ENCODE measurements at places on chromosomes 7 and 10.

DNA sequence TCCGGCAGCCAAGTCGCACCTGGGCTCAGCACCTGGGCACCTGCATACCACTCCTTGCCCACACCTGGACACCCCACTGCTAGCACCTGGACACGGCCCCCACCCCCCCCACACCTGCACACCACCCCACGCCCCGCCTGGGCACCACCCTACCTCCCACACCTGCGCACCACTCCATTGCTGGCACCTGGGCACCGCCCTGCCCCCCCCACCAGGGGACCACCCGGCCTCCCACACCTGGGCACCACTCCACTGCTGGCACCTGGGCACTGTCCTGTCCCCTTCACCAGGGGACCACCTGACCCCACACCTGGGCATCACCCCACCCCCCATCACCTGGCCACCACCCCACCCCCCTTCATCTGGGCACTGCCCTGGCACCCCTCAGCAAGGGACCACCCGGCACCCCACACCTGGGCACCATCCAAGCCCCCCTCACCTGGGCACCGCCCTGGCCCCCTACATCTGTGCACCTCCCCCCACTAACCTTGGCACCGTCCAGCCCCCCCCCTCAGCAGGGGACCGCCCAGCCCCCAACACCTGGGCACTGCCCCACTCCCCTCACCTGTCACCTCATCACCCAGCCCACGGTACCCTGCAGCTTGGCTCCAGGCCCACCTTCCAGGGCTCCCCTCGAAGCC is 33.8 kb upstream of the RNF32 start:
- DNase-seq: no peak

DNA sequence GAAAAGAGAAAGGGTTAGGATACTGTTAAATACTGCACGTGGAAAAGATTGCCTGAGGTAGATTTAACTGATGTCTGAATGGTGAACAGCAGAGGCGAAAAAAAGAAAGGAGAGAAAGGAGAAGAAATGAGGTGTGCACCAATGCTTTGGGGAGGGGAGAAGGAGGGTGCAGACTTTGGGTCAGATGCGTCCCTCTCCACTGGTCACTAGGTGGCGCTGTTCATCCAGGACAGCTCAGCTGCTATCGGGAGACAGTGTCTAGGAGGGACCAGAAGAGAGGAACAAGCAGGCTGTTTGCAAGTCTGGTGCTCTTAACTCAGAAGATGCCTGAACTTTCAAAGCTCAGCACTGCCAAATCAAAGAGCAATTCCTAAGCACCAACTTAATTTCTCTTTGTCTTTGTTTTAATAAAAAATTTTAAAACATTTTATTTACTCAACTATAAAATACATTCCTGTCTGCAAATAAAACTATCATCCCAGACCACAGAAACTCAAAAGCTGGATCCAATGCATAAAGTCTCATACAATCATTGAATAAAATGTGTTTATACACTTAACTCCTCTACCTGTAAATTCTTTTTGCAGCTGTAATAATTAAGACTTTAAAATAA is 83.9 kb upstream of the PDLIM1 start:
- DNase-seq: peak; percentile 6

DNA sequence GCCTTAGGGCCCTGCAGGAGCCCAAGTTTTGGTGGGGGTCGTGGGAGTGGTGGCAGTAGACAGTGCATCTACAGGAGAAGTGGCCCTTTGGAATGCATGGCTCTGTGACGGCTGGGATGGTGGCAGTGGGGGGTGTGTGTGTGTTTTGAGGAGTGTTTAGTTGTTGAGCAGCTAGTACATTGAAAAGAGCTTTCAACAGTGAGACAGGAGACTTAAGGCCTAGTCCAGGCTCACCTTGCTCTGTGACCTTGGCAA is 27.1 kb downstream of the ZNF775 start:
- DNase-seq: no peak

DNA sequence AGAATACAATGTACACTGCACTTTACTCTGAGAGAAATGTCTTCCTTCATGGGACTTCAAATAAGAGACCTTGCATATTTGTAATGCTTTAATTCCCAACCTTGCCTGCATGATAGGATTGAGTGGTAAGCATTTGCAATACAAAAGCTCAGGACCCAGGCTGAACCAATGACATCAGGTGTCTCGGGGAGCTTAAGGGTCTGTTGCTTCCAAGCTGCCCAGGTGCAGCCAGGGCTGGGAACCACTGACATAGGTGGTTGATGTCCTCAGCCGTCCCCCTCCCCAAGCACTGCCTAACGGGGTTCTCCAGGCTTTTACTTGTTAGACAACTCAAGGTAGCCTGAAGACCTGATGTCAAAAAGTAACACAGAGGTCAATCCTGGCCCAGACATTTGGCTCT is 29.1 kb downstream of the FIGNL1 start:
- no peak for DNase-seq

GRCh38 chr10:119805702-119806230 is 66.9 kb downstream of the MCMBP start:
- no peak for DNase-seq

DNA sequence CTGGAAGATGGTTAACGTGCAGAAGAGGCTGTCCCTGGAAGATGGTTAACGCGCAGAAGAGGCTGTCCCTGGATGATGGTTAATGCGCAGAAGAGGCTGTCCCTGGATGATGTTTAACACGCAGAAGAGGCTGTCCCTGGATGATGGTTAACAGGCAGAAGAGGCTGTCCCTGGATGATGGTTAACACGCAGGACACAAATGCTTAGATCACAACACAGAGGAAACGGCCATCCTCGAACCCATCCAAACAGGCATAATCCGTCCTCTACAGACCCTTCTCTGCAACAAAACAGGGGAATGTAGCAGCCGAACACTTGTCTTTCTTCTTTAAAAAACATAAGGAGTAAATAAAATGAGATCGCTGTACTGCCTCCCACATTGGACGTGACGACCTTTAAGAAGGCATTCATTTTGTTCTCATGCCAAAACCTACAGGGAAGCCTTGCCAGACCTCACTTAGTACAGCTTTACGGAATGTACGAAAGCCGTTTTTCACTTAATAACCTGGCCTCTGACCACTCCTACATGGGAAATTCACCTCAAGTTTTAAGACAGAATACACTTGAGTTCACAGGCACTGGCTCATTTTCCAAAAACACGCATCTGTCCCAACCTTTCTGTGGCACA is 245.2 kb downstream of the ZMYND11 start:
- DNase-seq: no peak

- no peak for DNase-seq
Measured at GRCh38 chr7:105257338-105257737, 131.4 kb downstream of the SRPK2 start.

DNA sequence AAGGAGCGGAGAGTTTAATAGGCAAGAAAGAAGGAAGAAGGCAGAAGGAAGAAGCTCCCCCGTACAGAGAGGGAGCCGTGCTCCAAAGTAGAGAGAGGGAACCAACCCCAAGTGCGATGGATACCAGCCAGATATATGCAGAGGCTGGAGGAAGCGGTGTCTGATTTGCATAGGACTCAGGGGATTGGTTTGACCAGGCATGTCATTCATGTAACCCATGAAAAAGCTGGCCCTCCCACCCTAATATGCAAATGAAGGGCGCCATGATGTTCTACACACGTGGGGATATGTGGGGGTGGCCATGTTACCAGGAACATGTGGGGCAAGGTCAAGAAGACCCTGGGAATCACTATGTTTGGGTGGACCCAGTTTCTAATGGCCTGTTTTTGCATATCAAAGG is 40.6 kb upstream of the FAM3C start:
- DNase-seq: no peak

GRCh38 chr10:94088926-94089381 is 95.2 kb downstream of the PLCE1 start:
- DNase-seq: no peak

DNA sequence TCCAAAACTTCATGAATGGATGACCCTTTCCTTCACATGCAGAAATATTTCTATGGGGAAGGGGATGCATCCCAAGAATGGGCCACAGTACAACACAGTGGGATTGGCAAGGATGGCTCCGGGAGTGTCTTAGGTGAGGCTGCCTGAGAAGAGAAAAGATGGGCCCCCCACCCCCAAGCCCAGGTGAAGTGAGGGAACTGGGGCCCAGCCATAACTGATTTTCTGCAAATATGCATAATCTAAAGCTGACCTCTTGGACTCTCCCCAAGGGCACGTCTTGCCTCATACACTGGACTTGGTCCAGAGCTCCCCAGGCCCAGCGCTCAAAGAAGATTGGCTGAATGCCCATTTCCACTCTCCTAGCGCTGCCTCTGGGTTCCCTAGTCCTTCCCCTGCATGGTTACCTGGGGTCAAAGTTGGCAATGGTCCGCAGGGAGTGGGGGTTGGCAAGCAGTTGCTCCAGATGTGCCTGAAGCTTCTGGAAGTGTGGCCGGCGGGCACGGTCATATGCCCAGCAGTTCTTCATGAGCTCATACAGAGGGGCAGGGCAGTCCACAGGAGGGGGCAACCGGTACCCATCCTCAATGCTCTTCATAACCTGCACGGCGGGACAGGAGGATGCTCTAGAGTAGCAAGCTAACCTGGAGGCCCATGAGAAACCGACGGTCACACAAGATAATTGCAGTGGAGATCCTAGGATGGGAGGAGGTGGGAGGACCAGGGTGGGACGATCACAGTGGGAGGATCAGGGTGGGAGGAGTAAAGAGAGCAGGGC is 12.3 kb downstream of the ZYX start:
- DNase-seq: no peak

DNA sequence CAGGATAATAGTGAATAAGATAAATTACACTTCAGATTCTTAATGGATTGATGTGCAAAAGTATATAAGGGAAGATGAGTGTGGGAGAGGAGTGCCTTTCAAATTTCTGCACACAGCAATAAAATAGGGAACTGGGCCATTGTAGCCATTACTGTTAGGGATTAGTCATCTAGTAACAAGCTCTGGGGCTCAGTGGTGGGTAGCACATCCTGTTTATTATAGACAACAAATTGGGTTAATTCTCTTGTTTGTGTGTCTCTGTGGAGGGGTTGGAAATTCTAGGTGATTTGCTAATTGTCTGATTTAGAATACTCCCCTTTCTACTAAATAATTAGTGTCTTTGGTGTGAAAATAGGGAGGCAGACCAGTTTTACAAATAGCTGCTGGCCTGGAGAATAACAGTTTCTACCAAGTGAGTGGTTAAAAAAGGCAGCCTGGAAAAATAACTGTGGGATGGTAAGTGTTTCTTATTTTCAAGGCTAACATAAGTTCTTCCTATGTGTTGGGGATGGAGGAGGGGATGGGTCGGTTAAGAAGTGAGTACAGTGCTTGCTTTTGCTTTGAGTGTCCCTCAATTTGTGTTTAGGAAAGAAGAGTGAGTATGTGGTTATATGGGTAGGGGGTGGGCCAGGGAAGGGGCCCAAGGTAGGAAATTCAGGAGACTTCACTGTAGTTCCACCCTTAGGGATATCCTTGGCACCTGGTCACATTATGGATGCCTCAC is 43.3 kb upstream of the TMEM248 start:
- no peak for DNase-seq

GRCh38 chr7:29209745-29210144 is 15.2 kb downstream of the CHN2 start:
- DNase-seq: no peak

GRCh38 chr7:51647931-51648351 is 331.3 kb upstream of the COBL start:
- no peak for DNase-seq

DNA sequence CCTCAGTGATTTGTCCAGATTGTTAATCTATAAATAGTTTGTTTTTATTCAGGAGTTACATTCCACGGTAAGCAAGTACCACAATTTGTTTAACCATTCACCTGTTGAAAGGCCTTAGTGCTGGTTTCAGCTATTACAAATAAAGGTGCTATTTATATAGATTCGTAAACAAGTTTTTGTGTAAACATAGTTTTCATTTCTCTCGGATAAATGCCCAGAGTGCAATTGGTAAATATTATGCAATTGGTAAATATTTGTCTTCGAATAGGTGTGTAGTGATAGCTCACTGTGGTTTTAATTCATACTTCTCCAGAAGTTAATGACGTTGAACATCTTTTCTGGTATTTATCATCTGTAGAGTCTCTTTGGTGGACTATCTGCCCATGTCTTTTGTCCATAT is 76.4 kb upstream of the RSU1 start:
- DNase-seq: no peak

GRCh38 chr10:25565570-25565969 is 368.5 kb upstream of the MYO3A start:
- DNase-seq: no peak

DNA sequence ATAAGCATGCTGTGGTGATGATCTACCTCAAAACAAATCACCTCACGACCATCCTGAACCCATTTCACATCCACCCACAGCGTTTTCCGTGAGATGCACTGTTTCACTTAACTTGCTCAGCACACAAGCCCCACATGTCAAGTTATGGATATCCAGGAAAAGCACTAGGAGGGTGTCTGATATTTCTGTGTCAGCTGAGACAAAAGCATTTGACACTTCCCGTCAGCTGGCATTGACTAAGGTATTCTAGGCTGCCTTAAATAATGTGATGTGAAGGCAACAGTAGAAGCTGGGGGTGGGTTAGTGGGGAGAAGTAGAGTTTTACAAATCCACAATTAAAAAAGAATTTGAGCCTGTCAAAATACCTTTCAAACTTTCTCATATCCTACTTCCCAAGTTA is 68.7 kb upstream of the MDFIC start:
- no peak for DNase-seq

DNA sequence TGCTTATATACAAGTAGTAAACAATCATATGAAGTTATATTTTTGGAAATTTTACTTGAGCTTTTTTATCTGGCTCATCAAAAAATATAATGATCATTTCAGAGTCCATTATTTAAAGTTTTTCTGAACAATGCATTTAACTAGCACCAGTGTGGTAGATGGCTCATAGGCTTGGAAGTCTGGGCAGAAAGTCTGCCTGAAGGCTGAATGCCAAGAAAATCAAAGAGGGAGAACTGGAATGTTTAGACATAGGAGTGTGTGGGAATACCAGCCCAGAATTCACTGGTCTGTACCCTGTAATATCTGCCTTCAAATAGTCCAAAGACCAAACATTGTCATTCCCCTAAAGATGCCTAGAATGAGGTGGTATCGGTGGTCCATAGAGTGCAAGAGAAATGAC is 40.3 kb upstream of the ANK3 start:
- DNase-seq: no peak

DNA sequence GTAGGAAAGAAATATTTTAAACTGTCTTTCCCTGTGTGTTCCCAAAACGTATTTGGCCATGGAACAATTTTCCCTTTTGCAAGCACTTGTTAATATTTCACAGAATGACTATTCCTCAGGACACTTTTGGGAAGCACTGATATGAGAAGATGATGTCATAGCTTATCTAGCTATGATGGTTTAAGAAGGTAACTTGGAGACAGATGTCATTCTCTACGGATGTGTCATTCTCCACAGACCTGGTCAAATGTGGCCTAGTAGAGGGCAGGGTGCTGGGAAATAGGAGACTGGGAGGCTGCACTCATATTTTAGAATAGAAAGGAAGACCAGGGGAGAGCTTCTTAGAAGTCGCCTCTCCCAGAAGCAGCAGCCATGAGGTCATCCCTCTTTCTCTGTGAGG is 220.7 kb upstream of the GLI3 start:
- DNase-seq: no peak

- DNase-seq: no peak
Measured at GRCh38 chr7:29400437-29400836, 163.2 kb upstream of the PRR15 start.

All from activated T-helper 1 cell treated with anti-CD3 and anti-CD28 coated beads, Interleukin-2, amount 50 U/mL, for 16 hours (primary cell).